ENCODE measurements at places on chromosomes 11 and 22.
A peak's percentile ranks its signal among the peaks of the same experiment; 100 is the strongest.

DNA sequence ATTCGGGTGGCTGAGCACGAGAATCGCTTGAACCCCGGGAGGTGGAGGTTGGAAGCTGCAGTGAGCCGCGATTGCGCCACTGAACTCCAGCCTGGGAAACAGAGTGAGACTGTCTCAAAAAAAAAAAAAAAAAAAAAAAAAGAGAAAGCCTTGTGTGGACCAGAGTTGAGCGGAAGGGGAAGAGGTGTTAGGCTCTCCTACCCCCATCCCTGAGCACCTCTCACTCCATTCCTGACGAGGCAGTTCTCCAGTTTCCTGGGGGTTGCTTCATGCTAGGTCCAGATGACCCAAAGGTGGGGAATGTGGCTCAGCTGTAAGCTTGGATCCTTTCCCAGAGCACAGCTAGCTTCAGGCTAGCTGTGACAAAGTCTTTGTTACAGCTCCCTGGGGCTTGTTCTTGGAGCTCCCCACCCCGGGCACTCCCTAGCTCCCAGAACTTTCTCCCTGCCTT lies 8.8 kb upstream of the DNAL4 start:
- DNase-seq, result no peak

- DNase-seq, result no peak
These were observed 2.5 kb downstream of the MAML2 start for GRCh38 chr11:96340555-96340885.

GRCh38 chr11:107752949-107753822 lies 41.3 kb upstream of the SLN start:
- no peak for DNase-seq

DNA sequence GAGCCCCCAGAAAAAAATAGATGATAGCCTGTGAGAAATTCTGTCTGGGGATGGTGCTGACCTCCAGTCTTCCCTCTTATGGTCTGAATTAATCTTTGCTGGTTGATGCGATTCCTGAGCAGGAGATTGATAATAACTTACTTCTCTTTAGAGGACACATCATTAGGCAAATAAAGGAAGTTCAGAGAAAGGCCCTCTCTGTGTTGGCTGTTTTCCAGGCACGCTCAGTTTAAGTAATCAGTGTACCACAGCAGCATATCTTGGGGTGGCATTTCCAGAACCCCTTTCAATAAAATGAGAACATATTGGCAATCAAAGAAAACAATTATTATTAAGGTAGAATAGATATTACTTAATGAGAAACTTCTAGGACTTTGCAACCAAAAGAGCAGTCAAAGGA lies 1129.3 kb upstream of the RAG2 start:
- peak; percentile 40 for DNase-seq

GRCh38 chr11:118620529-118621070 lies 13.2 kb downstream of the PHLDB1 start:
- no peak for DNase-seq

DNA sequence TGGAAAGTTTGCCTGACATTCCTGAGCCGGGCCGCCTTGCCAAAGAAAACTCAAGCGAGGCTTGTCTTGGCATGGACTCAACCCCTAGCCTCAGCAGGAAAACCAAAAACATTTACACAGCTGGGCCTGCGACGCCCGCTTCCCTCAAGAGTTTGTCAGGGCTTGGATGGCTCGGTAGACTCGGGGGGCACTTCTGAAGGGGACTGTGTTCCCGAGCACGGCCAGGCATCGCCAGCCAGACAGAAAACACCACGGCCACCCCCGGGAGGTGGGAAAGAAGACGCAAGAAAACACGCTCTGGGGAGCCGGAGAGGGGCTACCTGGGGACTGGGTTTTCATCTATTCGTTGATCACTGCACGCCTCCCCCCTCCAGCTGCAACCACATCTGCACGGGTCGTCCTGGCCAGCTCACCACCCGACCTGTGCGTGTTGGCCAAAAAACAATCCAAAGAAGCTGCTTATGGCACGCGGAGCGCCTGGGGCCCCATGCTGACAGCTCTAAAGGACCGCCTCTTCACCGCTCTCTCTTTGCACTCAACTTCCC lies 380.7 kb downstream of the MN1 start:
- peak; percentile 15 for DNase-seq

DNA sequence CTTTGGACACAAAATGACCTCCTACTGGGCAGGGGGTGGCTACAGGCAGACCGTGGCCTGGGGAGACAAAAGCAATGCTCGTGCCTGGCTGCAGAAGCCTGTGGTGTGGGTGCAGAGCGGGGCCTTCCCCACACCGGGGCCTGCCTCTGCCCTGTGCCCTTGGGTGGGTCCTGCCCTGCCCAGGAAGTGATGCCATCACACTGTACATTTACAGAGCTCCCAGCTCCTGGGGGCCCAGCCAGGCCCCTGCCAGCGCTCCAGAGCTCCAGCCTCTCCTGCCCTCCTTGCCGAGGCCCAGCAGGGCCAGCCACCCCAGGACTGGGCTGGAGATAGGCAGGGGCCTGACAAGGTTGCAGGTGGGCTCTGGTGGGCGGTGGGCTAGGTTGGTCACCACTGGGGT lies 40.1 kb downstream of the MUC5B start:
- peak; percentile 32 for DNase-seq

- DNase-seq, result no peak
These were observed 9.9 kb upstream of the FERMT3 start for GRCh38 chr11:64196626-64197025.

- DNase-seq, result no peak
These were observed 9.0 kb downstream of the ATG16L2 start for GRCh38 chr11:72823105-72823804.

DNA sequence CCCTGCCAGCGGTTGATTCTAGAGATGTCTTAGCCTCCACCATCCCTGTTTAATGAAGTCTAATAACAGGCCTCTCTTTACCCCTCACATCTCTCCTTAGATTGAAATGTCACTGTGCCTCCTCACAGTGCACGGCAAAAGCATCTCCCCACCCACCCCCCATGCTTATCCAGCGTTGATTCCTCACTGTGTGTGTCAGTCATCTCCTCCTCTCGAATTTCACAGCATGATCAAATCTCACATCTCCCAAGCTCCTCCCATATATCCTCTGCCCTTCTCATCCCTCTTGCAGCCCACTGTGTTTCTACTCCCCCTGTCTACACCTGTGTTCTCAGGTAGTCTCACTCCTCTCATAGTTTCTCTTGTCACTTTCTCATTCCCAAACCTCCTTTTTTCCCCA lies 84.6 kb downstream of the DBX1 start:
- DNase-seq, result no peak

GRCh38 chr11:74672332-74672955 lies 58.8 kb downstream of the CHRDL2 start:
- DNase-seq, result no peak

DNA sequence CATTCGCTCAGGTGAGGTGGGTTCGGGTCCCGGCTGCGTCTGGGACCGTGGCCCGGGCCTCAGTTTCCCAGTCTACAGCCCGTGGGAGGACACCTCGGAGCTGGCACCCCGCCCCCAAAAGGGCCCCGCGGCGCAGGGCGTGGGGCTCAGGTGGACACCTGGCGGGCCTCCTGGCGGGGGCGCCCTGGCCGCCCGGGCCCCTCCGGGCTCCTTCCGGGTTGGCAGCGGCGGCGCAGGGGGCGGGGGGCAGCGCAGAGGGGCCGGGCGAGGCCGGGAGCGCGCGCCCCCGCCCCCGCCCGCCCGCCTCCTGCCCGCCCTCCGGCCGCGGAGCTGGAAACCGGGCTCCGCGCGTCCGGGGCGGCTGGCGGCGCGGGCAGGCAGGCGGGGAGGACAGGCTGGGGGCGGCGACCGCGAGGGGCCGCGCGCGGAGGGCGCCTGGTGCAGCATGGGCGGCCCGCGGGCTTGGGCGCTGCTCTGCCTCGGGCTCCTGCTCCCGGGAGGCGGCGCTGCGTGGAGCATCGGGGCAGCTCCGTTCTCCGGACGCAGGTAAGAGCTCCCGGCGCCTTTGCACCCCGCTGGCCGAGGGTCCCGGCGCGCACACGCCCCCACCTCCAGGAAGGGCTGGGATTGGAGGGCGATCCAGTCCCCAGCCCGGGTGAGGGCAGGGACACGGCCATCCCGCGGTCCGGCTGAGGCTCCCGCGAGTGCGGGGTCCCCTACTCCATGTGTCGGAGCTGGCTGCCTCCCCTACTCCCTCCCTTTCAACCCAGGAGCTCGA lies at the start of gene EMID1:
TSS of gene EMID1 (plus strand) at position 303 of the 778 bp plus-strand sequence. CDS start at position 446, 143 bp downstream.
- DNase-seq, result peak; percentile 65

GRCh38 chr11:120236169-120237107 lies 3.5 kb upstream of the POU2F3 start:
- peak; percentile 25 for DNase-seq

- no peak for DNase-seq
These were observed 459.3 kb downstream of the NTM start for GRCh38 chr11:131829725-131830124.

- DNase-seq, result no peak
These were observed 46.9 kb upstream of the CRTAM start for GRCh38 chr11:122791411-122791810.

- DNase-seq, result no peak
These were observed 333.3 kb downstream of the MIAT start for GRCh38 chr22:26990503-26991189.

DNA sequence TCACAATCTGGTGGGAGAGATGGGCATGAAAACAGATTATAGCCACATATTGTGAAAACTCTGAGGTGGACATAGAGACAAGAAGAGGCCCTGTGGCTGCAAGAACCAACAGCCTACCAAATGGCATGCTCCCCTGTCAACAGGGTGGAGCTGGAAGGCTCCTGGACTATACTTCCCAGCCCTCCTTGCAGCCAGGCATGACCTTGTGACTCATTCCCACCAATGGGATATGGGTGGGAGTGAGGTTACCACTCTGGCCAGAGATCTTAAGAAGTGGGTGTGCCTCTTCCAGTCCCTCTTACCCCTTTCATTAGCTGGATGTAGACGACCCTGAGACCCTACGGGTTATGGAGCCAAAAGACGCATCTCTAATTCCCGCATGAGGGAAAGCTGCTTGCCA lies 126.4 kb upstream of the ZBED5 start:
- DNase-seq, result no peak

DNA sequence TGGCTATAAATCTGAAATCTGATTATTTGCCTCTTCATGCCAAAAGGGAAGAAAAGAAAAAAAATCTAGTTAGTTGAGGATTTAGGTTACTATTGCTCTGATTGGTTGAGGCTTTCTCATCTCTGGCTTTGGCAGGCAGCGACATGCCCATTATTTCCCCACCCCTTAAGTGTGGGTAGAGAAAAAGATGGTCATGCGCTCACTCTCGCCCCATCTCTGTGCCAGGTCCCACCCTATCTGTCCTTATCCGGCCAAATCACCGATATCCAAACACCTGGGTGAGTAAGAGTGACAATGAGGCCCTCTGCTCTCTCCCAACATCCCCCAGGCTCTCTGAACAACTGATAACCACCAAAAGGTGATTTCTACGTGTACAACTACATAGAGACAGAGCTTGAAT lies 31.2 kb upstream of the SNX19 start:
- DNase-seq, result no peak

- no peak for DNase-seq
These were observed 65.2 kb upstream of the A4GALT start for GRCh38 chr22:42785706-42786499.

GRCh38 chr22:32531931-32532819 lies 57.6 kb downstream of the FBXO7 start:
- no peak for DNase-seq

- DNase-seq, result no peak
These were observed 4.5 kb downstream of the NDUFA6 start for GRCh38 chr22:42086051-42086450.

- DNase-seq, result peak; percentile 60
These were observed 77.4 kb upstream of the WNT7B start for GRCh38 chr22:46054091-46055073.

DNA sequence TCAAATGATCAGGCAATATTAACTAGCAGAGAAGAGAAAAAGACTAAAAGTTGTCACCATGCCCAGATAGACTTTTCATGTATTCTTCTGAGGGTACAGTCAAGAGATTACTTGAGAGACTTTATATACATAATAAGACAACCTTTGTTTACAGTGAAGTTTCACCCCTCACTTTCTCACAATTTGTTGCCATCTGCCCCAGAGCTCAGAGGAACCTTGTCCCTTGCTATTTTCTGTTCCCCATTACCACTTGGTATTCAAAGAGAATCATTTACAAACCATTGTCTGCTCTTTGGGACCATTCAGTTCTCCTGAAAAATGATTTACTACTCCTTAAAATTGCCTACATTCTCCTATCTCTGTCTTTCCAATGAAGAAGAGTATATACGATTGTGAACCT lies 544.6 kb downstream of the CNTN5 start:
- DNase-seq, result no peak

- peak; percentile 81 for DNase-seq
These were observed 74.4 kb downstream of the ARHGAP32 start for GRCh38 chr11:129117595-129118350.

- no peak for DNase-seq
These were observed 7.9 kb downstream of the PPIL2 start for GRCh38 chr22:21673534-21674321.

DNA sequence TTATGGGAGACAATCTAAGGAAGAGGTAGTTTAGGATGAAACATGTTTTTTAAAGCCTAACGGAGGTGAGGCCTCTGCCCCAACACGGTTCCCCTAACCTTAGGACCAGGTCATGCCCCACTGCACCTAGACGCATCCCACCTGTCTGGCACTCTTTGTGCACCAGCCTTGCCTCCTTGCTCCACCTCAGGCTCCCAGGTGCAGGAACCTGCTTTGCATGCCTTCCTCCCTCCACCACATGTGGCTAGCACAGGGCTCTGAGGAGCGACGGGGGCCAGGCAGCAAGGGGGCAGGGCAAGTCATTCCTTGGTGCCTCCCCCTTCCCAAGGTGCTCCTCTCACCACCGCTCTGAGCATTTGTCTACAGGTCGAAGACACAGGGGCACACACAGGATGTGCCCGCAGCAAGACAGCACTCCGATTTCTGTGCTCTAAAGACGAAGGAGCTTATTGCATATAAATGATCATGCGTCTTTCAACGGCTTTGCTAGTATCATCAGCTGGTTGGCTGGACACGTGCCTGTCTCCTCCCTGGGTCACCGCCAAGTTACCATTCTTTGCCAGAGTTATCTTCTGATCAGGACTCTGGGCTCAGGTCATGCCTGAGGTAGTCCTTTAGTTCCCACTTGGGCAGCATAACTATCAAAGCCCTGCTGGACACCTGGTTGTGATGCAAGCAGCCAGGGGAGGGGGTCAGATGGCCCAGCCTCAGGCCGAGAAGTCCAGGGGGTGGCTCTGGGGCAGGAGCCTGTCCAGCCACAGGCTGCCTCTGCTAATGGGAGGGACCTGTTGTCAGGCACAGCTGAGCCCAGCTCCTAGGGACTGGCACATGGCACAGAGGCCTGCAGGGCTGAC lies 172.0 kb upstream of the NTM start:
- DNase-seq, result no peak

- peak; percentile 62 for DNase-seq
These were observed 94.1 kb downstream of the CACNA1I start for GRCh38 chr22:39664485-39665200.

GRCh38 chr11:119683783-119684182 lies 45.2 kb downstream of the NECTIN1 start:
- DNase-seq, result no peak

All from hematopoietic multipotent progenitor cell treated with erythropoietin and hydrocortisone succinate and interleukin-3 and kit ligand, for 6 days (in vitro differentiated cells).